Hematopoietic multipotent progenitor cell treated with erythropoietin and hydrocortisone succinate and interleukin-3 and kit ligand, for 17 days (in vitro differentiated cells): ENCODE measurements at places on chromosomes 5 and 9.

DNA sequence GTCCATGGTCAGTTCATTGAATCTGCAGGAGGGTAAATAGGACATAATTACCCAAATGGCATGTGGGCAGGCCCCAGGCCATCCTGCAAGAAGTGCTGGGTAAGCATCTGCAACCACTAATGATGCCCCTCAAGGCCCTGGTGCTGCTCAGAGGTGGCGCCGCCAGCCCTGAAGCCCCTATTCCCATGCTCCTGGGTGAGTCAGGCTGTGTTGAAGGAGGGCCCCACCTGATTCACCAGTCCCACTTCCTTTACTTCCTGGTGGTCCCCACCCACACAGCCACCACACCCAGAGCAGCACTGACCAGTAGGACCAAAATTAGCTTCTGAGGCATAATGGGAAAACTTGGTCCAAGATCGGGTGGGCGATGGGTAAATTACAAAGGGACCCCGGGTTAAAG is 120.4 kb upstream of the SPRY4 start:
- no peak for DNase-seq

DNA sequence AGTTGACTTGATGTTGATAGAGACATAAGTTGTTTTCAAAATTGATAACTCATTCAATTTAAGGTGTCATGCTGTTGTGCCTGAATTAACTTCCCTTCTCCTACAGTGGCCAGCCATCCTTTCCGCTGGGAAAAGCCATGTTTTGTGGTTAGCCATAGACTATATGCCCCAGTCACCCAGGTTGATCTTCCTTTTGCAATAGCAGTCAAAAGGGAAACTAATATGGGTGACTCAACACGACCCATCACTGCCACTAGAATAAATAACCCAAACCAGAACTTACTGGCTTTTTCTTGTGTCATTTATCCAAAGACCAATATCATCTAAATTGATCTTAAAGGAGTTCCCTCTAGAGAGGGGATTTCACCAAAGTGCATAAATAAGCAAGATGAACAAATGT is 87.4 kb downstream of the PTCD2 start:
- DNase-seq, result no peak

DNA sequence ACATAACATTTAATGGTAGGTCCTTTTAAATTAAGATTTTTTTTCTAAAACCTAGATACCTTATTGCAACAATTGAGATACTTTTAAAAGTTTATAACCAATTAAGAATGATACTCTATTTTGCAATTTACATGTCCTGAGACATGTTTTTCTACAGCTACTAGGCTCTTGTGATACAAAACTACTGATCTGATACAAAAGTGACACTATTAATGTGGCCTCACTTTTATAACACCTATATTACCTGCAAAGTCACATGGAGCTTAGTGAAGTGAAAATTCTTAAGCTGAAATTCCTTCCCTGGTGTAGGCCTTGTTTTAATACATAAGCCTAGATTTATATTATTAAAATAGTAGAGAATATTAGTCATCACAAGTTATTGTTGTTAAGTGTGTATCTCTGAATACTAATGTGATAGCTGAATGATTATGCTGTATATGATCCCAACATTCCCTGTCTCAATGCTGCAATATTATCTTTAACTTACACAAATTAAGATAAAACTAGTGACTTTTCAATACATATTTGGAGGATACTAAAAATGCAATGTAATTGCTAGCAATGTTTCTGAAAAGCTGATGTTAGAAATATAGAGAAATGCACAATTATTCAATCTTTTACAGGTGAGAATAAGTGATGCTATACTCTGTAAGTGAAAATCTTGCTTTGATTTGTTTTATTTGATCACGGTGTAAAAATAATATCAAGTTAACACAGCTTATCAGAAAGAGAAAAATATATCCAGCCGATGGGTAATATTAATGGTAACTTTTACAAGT is 2.6 kb downstream of the NFIB start:
- DNase-seq, result no peak

GRCh38 chr9:95777136-95777535 is 98.4 kb upstream of the ERCC6L2 start:
- DNase-seq, result no peak

DNA sequence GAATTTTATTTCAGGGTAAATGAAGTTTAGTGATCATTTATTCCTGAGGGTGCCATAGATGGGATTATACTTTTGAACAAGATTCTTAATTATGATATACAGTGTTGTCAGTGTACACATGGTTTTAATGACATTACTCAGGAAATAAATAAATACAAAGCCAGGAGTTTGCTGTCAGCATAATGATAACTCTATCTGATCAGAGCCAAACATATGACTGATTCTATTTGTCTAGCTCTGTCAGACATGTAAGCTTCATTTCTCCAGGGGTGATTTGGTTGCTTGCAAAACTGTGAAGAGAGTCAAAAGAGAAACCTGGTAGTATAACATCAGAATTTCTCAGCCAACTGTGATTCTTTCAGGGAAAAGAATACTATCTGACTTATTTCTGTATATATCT is 1425.8 kb upstream of the C9orf72 start:
- DNase-seq, result no peak

GRCh38 chr5:112417931-112418658 is 982 bp downstream of the EPB41L4A start:
- DNase-seq, result peak; percentile 43

GRCh38 chr5:123610665-123611405 is 98.9 kb downstream of the CSNK1G3 start:
- peak; percentile 53 for DNase-seq

GRCh38 chr9:122179690-122180074 is 20.0 kb downstream of the MORN5 start:
- no peak for DNase-seq

- no peak for DNase-seq
Observed at GRCh38 chr5:124902097-124902821, 155.8 kb upstream of the ZNF608 start.

DNA sequence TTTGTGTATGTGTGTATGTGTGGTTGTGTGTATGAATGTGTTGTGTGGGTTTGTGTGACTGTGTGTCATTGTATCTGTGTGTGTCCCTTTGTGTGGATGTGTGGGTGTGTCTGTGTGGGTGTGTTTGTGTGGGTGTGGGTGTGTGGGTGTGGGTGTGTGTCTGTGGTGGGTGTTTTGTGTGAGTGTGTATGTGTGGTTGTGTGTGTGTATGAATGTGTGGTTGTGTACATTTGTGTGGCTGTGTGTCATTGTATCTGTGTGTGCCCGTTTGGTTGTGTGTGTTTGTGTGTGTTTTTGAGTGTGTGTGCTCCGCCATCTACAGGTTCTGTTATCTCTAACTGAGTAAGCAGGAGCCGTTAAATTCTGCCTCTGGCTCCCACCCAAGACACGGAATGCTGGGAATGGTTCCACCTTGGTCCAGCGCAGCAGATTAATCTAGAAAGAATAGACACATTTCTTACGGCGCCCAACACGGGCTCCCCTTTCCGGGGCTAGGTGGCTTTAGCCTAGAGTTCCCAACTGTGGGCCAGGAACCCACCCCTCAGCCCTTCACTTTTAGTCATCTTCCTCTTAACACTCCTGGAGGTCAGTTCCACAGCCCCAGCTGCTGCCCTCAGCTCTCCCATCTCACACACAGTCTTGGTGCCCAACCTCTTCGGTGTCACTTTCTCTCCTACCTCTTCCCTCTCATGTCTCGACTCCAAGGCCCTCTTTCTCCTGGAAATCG is 197.1 kb downstream of the TTLL11 start:
- no peak for DNase-seq

DNA sequence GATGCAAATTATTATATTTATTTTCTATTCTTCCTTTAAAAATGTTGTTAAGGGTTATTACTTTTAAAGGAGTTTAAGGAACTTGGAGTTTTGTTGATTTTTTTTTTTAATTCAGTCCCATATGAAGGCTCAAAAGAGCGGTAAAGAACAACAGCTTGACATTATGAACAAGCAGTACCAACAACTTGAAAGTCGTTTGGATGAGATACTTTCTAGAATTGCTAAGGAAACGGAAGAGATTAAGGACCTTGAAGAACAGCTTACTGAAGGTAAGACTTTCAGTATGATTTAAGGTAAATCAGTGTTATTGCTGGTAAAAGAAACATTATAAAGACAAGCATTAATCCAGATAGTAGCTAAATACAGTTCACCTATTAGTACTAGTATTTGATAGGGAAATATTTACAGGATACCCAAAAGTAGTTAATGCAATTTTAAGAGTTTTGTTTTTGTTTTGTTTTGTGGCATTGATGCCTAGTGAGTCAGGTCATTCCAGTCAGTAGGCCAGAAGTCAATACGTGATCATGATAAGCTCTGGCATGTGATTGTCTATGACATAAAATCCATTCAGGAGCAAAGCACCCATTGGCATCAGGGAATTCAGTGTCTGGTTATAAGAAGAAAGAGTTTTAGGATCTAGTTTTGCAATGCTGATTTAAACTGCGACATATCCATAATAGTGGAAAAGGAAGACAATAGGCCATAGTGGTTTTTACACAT is 49.2 kb downstream of the CNTRL start:
- DNase-seq, result no peak

DNA sequence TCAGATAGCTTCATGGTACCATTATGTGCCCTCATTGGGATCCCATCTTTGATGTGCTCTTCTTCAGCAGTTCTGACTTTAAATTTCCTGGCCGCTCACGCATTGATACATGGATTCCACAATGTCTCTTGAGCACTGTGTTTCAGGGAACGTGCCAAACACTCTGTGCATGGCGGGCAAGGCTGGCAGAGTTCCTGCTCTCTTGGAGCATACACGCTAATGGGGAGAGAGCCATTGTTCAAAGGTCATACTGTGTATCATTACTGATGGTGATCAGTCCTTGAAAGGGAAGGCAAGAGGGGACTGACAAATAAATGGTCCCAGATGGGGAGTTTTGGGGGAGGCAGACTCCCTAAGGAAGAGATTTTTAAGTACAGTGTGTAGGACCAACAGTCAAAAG is 52.3 kb downstream of the AMBP start:
- DNase-seq, result no peak

DNA sequence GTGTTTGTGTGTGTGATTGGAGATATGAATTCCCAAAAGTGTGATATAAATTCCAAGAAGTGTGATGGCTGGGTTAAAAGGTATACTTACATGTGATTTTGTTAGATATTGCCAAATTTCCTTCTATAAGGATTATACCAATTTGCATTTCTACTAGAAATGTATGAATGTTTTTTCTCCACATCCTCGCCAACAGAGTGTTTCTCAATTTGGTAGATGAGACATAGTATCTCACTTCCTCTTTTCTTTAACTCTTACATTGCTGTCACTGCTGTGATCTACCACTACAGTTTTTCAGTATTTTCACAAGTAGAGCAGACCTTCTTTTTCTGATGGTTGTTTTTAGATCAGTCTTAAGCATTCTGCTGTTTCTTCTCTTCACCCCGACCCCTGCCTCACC is 111.3 kb downstream of the FER start:
- DNase-seq, result no peak

DNA sequence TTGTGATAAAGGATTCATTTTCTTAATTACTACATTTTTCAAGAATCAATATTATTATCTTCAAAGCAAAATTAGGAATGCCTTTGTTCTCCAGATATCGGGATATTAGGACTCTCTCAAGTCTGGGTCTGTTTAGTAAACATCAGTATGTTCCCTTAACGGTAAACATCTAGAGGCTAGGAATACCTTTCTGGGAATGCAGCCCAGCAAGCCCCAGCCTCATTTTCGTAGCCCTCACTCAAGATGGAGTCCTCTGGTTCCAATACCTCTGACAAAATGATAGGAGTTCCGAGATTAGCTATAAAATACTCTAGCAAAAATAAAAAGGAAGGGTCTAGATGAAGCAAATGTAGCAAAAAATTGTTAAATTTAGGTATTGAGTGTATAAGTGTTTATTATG is 84.5 kb downstream of the TEX10 start:
- DNase-seq, result no peak

DNA sequence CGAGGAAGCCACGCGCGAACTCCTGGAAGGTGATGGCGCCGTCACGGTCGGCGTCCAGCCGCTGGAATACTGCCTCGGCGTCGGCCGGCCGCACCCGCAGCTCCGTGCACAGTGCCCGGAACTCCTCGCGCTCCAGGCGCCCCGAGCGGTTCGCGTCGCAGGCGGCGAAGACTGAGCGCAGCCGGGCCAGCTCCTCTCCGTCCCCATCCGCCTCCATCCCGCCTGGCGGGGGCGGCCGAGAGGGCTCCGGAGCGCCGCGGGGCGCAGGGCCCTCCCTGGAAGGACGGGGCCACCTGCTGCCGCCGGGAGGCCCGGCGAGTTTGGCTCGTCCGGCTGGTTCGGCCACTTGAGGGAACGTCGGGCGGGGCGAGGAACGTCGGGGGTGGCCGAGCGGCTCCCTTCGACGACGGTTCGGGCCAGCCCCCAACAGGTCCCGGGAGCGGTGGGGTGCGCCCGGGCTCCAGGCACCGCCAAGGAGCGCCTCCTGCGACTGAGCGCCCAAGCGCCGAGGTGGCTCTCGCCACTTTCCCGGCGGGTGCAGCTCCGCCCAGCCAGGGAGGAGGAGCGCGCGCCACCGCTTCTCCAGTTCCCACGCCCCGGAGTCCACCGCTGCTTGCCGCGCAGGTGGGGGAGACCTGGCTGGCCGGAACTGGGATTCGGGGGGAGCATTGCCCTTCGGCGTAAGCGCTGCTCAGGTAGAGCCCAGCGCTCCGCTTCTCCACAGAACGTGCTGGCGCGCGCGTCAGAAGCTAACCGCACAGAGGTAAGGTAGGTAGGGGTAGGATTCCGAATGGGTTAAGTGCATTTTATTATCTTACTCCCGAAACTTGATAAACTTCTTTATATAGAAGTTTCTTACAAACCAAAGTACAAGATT is at the start of gene RASEF:
RASEF (minus strand) TSS at position 492 of the 877 bp plus-strand sequence; CDS start at position 217, 275 bp downstream.
- no peak for DNase-seq

GRCh38 chr5:151180291-151180690 is 22.7 kb upstream of the ANXA6 start:
- DNase-seq, result no peak

DNA sequence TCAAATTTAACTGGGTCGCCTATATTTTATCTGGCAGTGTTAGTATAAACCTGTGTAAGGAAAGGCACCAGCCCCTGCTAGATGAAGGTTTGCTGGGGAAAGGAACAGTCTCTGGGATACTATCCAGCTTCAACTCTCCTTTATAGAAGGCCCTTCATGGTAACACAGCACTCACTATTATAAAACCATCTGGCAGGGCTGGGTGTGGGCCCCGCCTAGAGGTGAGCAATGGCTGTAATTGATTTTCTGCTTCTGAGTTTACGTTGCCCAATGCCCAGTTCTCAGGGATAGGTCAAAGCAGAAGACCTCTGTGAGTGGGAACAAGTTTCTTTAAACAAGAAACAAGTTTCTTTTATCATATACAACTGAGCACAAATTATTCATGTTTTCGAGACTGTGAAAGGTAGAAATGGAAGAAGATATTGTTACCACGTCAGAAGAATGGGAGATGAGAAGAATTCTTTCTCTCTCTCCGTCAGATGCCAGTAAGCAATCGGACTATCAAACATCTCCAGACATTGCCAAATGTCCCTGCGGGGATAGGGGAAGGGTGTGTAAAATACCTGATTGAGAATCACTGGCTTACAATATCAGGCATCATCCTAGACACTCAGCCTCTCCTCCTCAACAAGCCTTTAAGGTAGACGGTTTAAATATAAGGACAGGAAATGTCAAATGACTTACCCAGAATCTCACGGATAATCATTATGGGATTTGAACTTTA is 205.9 kb downstream of the PDZD2 start:
- no peak for DNase-seq
